ENCODE measurements at places on chromosomes 11 and 22.

DNA sequence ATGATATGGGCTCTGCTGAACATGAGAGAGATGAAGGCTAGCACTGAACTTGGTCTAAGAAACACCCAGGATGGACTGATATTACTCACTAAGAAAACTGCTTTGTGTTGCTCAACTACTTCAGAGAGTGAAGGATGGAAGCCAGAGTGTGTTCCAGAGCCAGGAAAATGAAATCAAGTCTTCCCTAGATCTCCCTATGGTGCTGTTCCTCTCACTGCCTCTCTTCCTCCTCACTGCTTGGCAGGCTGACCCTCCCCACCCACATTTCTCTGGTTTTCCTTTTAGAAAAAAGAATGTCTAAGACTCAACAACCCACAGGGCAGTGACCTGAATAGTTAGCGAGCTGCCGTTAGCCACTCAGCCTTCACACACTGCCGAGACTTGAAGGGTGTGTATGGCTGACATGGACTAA lies 65.6 kb downstream of the CCDC81 start:
- DNase-seq, result peak; percentile 30

GRCh38 chr11:111674941-111675340 lies 72.7 kb downstream of the SIK2 start:
- no peak for DNase-seq

DNA sequence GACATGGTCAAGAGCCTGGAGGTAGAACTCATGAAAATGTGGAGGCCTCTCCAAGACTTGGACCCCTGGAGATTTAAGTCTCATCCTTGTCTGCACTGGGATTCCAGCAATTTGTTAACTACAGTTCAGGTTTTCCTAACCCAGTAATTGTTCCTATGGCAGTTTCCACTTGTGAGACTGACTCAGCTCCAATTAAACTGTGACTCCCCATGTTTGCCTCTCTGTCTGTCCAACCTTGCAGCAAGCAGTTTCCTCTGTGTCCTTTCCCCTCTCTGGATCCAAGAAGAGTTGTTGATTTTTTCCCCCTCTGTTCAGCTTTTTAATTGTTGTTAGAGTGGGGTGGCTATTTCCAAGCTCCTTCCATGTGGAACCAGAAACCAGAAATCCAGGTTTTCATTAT lies 16.2 kb upstream of the ARHGAP20 start:
- DNase-seq, result no peak

DNA sequence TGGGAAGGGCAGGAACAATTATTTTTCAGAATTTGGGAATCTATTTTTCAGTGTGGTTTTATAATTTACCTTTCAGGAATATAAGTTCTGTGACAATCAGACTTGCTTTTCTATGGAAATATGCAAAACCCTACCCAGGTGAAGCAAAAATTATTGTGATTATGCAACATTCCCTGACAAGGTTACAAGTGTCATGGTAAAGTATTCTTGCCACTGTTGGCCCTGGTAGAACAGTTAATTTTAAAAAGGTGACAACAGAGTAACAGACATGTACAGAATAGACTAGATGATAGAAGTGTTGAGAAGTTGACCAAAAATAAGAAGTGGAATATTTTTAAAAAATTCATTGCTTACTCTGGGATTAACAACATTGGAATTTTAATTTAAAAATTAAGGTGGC lies 29.2 kb downstream of the TRAF6 start:
- no peak for DNase-seq

- no peak for DNase-seq
Measured at GRCh38 chr11:76150141-76150540, 56.2 kb downstream of the WNT11 start.

DNA sequence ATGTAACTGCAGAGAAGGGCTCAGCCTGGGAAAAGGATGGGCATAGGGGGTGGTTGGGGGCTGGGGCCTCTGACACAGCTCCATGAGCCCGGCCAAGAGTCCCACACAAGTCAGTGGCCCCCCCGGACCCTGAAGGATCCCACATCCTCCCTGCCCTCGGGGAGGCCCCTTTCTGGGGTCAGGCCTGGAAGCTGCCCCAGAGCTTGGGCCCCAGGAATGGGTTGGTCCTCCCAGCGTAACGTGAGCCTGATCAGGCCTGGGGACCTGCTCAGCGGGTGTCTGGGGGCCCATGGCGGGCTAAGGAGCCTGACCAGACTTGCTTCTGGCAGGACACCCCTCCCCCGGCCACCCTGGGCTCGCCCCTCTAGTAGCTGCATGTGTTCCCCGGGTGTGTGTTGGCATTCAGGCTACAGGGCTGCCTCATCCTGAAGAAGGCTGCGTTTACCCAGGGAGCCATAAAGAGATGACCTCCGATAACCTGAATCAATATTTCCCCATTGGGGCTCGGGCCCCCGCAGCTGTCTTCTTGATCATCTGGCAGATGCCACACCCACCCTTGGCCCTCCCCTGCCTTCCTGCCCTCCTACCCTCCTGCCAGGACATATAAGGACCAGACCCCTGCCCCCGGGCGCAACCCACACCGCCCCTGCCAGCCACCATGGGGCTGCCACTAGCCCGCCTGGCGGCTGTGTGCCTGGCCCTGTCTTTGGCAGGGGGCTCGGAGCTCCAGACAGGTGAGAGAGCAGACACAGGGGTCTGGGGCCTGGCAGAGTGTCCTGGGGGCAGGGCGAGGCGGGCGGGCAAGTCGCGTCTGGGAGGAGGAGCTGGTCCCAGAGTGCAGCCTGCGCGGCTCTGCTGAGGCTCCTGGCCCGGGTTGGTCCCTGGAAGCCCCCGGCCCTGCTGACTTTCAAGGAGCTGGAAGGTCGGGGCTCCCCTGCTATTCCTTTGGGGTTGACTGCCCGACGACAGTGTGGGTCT lies at the start of gene MUC2:
MUC2 (plus strand) TSS at position 631 of the 978 bp plus-strand sequence.
- DNase-seq, result no peak

- DNase-seq, result peak; percentile 67
Measured at GRCh38 chr11:76919887-76920746, 59.4 kb downstream of the ACER3 start.

DNA sequence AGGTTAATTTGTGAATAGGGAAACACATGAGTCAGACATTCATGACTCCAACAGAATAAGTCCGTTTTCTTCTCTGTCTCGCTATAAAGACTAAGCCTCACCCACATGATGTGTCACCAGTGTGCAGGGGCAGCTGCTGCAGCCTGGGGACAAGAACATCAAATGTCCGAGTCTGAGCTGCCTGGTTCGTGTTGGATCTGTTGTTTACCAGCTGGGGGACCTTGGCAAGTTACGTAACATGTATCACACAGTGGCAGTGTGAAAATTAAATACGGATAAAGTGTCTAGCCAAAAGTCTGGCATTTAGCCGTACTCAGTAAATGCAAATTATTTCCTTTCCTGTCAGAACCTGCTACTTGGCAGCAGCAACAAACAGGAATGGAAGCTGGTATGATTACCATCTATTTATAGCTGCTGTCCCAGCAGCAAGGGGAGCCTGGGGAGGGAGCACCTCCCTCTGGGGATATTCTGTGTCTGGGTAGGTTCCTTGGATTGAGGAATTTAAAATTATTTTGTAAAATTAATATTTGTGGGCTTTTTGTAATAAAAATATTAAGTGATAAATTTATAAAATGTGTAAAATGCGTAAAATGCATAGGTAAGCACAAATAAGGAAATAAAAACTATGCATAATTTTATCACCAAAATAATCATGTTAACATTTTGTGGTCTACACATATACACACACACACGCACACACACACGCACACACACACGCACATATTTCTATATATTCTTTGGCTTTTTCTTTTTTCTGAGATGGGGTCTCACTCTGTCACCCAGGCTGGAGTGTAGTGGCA lies 1.3 kb upstream of the CLDN25 start:
- peak; percentile 16 for DNase-seq

DNA sequence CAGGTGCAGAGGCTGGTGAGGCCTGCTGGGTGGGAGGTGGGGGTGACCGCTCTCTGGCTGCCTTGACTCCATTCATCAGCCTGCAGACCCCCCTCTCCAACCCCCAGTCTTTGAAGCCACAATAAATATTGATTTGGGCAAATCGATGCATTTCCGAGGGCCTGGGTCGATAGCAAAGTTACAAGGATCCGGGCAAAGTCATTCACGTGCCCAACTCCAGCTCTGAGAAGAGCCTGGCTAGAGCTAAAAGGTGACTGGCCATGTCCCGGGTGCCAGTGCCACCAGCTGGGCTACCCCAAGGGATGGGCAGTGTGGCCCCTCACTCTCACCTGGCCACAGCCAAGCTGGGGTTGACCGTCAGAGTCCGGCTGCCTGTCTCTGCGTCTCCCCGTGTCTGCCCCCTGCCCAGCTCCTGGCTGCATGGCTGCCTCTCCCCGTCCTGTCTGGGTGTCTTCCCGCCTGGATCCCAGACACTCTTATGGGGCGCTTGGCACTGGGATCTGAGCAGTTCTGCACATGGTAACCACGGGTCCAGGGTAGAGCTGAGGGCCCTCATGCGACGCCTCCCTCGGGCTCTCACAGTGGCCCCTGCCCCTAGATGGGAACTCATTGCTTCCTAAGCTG lies 46.7 kb upstream of the CCDC188 start:
- no peak for DNase-seq

GRCh38 chr11:3230636-3231549 lies 1.3 kb downstream of the MRGPRE start:
- DNase-seq, result no peak

GRCh38 chr11:76107971-76108370 lies 98.3 kb downstream of the WNT11 start:
- DNase-seq, result no peak

GRCh38 chr11:73398721-73399120 lies 22.5 kb downstream of the RELT start:
- no peak for DNase-seq

DNA sequence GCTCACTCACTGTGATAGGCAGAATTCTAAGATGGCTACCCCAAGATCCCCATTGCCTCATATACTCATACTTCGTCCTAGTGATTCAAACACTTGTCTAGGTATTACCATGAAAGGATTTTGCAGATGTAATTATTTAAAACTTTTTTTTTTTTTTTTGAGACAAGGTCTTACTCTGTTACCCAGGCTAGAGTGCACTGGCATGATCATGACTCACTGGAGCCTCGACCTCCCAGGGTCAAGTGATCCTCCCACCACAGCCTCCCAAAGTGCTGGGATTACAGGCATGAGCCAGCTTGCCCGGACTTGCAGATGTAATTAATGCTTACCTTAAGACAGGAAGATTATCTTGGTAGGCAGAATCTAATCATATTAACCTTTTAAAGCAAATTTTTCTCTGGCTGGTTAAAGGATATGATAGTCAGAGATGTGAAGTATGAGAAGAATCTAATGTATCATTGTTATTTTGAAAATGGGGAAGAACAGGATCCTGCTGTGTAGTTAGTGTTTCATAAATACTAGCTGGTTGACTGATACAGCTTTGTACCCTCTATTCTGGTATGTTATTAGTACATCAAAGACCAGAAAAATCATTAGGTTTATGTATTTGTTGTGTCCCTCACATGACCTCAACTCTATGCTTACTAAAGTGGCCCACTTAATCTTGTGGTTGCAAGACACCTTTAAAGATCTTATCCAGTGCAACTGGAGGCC lies 35.5 kb downstream of the C2CD3 start:
- no peak for DNase-seq

GRCh38 chr11:65857500-65857852 lies 504 bp downstream of the CFL1 start:
- DNase-seq, result no peak

DNA sequence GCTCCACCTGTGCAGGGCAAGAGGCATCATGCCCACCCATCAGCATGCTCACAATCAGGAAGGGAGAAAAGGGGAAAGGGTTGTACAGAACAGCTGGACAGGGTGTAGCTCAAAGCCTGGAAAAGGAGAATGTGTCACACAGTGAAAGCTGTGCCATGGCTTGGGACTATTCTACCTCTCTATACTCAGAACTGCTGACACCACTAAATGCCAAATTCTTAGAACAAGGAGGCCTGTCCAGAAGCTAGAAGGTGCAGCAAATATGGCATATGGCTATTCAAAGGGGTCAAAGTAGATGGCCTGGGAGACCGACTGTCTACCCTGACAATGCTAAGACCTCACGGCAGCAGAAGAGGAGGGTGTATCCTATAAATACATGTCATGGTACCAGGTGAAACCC lies 12.8 kb downstream of the HPS4 start:
- no peak for DNase-seq

DNA sequence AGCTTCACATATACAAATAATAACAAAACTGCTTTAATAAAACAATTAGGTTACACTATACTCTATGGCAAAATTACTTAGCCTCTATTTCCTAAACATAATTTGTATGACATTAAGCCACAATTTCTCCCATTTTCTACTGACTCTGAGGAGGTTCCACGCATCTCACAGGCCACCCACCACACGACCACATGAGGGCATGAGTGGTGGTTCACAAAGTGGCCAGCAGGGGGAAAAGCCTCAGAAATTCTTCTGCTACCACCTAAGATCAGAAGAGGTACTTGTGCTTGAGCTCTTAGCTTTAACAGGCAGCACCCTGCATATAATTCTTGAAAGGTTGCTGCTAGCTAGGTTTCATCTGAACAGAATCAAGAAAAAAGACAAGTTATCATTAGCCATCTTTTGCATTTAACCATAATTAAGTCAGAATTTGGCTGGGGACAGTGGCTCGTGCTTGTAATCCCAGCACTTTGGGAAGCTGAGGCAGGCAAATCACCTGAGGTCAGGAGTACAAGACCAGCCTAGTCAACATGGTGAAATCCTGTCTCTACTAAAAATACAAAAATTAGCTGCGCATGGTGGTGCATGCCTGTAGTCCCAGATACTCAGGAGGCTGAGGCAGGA lies 7.7 kb downstream of the LPXN start:
- peak; percentile 28 for DNase-seq

DNA sequence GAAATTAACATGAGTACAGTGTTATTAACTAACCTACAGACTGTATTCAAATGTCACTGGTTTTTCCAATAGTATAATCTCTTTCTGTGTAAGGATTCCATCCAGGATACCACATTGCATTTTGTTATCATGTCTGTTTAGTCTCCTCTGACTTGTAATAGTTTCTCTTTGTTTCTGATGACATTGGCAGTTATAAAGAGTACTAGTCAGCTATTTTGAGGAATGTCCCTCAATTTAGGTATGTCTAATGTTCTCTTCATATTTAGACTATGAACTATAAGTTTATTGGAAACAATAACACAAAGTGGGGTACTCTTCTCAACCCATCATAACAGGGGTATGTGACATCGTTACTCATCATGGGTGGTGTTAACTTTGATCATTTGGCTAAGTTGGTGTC lies 20.3 kb upstream of the ME3 start:
- DNase-seq, result no peak

- DNase-seq, result no peak
Measured at GRCh38 chr22:24046024-24046423, 34.9 kb downstream of the CABIN1 start.
